NCI-H1436 treated with DMSO at 0.1 percent for 48 hours (cell line): ENCODE measurements at places on chromosomes 3 and 15.
A peak's percentile ranks its signal among the peaks of the same experiment; 100 is the strongest.

GRCh38 chr3:97658668-97659285 is 105.8 kb upstream of the ARL6 start:
- peak; percentile 65 for DNase-seq

DNA sequence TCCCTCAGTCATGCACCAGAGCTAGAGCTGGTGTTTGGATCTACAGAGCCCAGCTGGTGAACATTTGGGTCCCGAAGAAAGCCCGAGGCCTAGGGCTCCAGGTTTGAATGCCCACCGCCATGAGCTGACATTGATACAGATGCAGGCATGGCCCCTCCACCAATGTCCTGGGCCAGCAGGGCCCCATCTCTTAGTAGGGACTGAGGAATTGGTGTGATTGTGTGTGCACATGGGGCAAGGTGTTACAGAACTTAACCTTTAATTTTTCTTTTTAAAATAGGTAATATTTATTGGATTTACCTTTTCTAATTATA is 11.0 kb downstream of the PODXL2 start:
- no peak for DNase-seq

GRCh38 chr3:193813501-193813830 is 220.5 kb downstream of the OPA1 start:
- DNase-seq, result no peak

DNA sequence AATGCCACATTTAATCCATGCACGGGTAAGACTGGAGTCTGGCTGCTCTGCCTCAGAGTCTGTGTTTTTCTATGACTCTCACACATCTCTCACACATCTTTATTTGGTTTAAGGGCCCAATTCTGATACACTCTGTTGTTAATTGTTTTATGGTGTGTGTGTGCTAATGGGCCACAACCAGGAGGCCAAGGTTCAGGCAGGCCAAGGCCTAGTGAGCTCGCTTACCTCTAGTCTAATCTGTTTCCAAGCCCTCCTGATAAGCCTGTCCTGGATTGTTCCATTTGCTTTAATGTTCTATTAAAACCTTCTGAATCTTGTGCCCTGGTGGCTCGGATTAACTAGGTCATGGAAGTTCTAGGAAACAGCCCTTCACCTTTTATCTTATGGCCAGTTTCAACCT is 445.4 kb upstream of the DPH6 start:
- no peak for DNase-seq

DNA sequence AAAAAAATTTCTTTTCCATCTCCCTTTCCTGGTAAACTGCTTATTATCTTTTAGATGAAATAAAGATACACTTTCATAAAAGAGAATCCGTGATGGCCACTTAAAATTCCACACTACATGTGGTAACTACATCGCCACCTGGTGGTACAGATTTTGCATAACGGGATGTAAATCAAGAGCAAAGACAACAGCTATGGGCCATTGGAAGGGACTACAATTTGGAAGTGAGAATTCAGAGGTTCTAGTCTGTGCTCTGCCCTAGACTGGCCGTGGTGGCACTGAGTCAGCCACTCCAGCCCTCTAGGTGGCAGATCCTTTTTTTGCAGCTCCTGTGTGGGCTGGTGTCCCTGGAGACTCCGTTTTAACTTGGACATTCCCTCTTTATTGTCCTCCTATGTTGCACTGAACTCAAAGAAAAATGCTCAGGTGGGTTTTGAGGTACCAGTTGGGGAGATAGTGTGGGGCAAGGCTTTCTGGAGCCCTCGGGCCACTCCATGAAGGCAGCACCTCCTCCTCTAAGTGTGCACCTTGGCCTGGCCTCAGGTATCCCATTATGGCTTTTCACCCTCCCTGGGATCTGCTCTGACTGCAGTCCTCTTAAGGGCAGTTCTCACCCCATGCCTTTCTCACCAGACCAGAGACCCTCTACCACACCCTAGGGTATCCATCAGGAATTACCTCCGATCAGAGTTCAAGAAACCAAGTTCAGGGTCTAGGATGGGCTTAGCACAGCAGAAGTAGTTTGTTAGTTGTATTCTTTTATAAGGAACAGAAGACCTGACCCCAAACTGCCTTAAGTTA is 54.9 kb downstream of the SPSB4 start:
- peak; percentile 37 for DNase-seq

DNA sequence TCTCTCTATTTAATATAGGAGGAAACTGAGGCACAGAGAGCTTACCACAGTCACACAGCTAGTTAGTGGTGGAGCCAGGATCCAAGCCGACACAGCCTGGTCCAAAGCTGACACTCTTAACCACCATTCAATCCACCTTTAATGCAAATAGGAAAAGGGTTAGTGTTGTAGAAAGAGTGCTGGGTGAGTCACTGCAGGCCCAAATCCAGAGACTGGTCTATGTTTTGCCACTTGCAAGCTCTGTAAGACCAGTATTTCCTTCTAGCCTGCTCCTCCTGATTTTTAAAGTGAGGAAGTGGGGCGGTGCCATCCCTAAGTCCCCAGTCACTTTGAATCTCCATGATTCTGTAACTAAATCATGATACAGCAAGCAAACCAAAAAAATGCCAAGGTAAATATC is 111.0 kb downstream of the MECOM start:
- DNase-seq, result no peak

- no peak for DNase-seq
Measured at GRCh38 chr3:149085828-149086231, 503 bp downstream of the HLTF start.

- DNase-seq, result no peak
Measured at GRCh38 chr15:35740761-35741160, 194.8 kb upstream of the DPH6 start.

DNA sequence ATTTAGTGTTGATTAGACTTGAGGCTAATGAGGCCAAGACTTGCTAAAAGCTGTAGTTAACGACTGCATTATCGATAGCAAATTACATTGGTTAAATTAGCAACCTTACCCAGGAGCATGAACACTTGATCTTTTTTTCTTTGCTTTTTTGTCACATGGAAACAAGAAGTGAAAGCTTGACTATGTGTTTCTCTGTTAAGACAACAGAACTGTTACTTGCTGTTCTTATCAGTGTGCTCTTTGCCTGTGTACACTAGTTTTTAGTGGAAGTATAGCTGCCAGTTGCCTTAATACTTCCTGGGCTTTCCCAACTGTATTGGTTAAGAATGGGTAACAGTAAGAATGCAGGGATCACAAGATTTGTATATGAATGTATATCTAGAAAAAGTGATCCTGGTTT is 625.5 kb downstream of the NAALADL2 start:
- DNase-seq, result no peak

GRCh38 chr15:67957435-67958132 is 96.5 kb upstream of the PIAS1 start:
- DNase-seq, result no peak

GRCh38 chr3:136675150-136675858 is 76.9 kb downstream of the STAG1 start:
- no peak for DNase-seq

DNA sequence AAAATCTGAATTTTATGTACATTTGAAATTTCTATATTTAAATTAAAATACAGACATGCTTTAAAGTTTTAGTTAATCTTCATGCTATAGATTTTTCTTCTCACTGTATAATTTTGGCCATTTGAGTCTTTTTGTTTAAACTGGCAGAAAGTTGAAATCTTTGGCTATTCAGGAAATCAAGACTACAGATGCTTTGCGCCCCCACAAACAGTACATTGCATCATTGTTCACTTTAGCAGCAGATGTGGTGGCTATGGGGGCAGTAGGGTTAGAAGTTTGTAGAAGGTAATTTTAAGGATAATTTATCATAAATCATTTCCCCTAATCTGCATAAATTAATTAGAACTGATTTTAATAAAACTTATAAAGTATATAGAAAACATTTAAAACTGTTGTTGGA is 20.9 kb downstream of the SPPL2A start:
- no peak for DNase-seq

DNA sequence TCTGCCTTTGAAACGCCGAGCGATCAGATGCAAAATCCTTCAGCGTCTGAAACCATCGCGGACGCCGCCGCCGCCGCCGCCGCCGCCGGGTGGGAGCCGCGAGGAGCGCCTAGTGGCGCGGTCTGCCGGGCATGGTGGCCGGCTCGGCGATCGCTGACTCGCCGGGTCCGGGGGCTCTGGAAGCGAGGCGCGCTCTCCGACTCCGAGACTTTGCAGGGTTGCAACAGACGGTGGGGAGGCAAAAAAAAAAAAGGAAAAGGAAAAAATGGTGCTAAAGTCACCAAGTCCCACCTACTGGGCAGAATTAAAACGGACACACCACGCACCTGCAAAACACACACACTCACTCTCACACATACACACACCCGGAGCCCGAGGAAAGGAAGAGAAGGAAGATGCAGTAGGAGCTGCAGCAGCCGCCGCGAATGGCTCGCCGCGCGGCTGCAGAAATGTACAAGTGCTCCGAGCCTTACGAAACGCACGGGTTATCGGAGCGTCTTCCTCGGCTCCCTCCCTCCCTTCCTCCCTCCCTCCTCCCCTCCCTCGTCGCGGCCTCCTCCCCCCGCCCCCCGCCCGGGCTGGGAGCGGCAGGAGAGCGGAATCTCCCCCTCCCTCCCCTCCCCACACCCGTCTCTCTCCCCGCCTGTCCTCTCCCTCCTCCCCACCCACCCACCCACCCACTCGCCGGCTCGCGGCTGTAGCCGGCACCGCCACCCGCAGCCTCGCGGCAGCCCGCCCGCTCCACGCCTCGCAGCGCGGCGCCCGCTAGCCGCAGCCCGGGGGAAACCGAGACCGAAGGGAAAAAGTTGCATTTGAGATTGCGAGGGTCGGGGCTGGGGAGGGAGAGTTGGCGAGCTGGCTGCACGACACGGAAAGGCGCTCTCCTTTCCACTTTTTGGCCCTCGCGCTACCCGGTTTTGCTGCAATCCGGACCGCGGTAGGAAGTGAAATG is at the start of gene NTRK3:
Gene NTRK3, minus strand, starts transcription at position 461 of the 952 bp plus-strand sequence. CDS start 586 bp downstream, outside the sequence.
- DNase-seq, result no peak

DNA sequence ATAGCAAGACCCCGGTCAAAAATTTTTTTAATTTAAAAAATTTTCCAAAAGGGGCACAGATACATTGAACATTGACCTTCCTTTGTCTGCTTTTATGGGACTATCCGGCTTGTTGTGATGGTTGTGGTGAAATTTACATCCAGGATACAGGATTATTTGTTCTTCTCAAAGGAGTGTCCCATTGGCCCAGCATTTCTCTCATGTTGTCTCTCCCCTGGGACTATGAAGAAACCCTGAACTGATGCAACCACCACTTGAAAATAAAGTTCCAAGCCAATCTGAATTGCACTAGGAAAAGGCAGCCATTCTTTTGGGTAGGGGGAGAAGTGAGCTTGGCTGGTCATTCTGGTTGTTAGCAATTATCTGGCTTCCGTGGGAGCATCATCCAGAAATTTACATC is 58.4 kb downstream of the PPARG start:
- no peak for DNase-seq

DNA sequence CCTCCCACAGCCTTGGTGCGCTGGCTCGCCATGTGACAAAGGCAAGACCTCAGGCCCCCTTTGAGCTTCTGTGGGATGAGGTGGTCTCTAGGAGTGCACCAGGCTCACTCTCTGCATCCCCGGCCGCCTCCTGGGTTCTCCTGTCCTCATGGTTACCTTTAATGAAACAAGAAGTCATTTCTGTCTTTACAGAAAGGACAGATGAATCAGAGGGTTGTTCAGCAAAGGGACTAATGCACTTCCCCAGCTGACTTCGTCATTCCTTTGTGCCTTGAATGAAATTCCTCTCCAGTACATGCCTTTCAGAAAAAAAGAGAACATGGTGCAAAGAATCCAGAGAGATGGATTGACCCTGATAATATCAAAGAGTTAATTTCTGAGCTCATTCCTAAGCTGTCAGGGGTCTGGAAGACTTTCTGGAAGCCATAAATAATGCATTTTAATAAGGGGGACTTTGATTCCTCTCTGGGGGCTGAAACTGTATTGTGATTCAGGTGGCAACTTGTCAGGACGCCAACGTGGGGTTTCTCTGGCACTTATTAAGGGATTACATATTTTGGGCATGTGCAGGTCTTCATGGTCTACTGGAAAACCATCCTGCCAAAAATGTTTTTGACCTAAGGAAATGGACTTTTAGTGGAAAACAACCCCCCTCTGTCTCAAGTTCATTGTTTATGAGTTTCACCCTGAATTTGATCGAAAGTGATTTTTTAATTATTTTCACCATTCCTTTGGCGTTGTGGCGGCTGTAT is 122.7 kb downstream of the FBLN2 start:
- DNase-seq, result no peak

DNA sequence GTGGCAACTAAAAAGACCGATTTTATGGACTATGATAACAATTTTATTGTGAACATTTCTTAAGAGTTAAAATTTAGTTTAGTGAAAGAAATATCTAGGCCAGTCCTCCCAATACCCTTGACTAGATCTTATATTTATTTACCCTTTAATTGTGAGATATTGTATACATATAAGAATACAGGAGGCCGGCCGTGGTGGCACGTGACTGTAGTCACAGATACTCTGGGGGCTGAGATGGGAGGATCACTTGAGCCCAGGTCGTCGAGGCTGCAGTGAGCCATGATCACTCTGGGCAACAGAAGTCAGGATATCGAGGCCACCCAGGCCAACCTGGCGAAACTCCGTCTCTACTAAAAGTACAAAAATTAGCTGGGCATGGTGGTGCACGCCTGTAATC is 756 bp upstream of the RMDN3 start:
- no peak for DNase-seq

DNA sequence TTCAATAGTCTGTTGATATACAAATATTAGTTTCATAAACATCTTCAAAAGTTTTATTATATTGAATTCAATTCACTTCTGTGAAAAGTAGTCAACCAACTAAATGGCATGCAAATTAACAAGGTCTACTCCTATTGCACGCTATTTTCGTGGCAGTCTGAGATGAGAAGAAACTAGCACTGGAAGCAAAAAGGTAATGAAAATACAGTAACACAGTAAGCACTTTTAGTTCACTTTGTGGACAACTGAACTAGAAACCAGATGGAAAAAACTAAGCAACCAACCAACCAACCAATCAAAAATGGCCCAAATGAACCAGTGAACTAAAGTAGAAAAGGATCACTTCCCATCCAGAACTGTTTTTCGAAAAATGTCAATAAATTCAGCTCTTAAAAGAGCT is 55.7 kb upstream of the ACTC1 start:
- DNase-seq, result no peak

GRCh38 chr15:40630313-40630712 is 36.3 kb downstream of the KNL1 start:
- no peak for DNase-seq

- DNase-seq, result no peak
Measured at GRCh38 chr15:101262551-101262950, 10.7 kb upstream of the CHSY1 start.

- no peak for DNase-seq
Measured at GRCh38 chr15:50890751-50891150, 17.7 kb upstream of the AP4E1 start.

GRCh38 chr3:81477740-81478139 is 283.7 kb downstream of the GBE1 start:
- DNase-seq, result no peak

GRCh38 chr15:41809121-41809520 is 18.8 kb upstream of the JMJD7 start:
- no peak for DNase-seq

GRCh38 chr3:31953091-31953490 is 28.0 kb downstream of the OSBPL10 start:
- DNase-seq, result no peak

DNA sequence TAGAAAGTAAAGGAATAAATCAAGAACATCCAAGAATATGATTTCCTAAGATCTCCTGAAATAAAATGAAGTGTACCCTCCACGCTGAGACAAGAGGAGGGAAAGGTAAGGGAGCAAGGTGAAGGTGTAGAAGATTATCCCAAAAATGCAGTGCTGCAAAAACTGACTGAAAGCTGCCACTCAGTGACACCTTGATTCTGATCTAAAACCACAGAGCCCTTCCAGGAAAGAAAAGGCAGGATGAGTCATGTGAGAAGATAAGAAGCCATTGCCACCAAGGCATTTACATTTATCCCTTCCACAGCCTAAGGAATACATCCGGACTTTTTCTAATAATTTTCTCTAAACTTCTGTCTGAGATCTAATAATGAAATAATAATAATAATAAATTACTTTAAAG is 49.9 kb downstream of the IGSF11 start:
- DNase-seq, result no peak
